ENCODE measurements at places on chromosomes 5 and 9.

DNA sequence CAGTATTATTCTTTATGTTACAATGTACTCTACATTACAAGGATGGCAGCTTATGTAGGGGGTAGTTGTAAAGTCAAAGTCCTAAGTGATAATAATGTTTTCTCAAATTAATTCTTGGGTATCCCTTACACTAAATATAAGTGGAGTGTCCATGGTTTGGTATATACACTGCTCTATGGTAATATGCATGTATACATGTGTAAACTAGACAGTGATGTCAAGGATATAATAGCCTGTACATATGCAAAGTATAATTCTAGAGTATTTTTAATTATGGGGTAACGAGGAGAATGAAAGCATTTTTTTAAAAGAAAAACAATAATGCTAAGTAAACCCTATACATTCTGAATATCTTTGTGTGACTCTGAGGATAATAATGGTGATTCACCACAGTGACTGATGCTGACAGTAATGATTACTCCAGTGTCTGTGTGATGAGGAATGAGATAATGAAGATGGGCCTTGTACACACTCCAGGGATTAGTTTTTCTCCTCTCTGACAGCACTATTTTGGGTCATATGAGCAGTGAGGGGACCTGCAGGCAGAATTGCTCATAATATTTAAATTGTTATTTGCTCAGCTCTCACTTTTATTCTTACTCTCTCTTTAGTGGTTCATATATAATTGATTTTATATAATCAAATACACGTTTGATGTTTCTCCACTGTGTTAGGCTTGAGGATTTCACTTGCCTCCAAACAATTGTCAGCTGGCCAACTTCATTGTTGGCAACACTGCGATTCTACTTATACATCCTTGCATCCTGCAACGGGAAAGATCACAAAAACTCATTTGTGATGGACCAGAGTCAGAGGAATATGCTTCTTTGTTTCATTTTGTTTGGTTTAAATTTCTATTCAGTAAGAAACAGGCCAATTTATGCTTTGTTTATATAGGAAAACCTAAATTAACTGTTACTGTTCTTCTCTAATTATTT is 88.2 kb downstream of the NREP start:
- DNase-seq, result no peak

DNA sequence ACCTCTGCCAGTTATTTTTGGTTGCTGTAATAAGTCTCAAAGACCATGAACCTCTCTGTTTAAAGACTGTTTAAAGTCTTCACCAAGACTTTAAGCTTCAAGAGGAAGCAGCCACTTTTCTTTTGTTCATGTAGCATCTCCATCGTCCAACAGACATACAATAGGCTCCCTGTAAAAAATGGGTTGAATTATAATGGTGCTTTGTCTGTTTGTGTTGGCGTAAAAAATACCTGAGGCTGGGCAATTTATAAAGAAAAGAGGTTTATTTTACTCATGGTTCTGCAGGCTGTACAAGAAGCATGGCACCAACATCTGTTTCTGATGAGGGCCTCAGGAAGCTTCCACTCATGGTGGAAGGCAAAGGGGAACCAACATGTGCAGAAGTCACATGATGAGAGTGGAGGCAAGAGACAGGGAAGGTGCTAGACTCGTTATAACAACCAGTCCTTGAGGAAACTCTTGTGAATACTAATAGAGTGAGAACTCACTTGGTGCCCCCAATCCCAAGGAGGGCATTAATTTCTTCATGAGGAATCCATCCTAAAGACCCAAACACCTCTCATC is 126.3 kb upstream of the RPS23 start:
- no peak for DNase-seq

- DNase-seq, result no peak
These were observed 96.1 kb downstream of the JAKMIP2 start for GRCh38 chr5:147686421-147686820.

DNA sequence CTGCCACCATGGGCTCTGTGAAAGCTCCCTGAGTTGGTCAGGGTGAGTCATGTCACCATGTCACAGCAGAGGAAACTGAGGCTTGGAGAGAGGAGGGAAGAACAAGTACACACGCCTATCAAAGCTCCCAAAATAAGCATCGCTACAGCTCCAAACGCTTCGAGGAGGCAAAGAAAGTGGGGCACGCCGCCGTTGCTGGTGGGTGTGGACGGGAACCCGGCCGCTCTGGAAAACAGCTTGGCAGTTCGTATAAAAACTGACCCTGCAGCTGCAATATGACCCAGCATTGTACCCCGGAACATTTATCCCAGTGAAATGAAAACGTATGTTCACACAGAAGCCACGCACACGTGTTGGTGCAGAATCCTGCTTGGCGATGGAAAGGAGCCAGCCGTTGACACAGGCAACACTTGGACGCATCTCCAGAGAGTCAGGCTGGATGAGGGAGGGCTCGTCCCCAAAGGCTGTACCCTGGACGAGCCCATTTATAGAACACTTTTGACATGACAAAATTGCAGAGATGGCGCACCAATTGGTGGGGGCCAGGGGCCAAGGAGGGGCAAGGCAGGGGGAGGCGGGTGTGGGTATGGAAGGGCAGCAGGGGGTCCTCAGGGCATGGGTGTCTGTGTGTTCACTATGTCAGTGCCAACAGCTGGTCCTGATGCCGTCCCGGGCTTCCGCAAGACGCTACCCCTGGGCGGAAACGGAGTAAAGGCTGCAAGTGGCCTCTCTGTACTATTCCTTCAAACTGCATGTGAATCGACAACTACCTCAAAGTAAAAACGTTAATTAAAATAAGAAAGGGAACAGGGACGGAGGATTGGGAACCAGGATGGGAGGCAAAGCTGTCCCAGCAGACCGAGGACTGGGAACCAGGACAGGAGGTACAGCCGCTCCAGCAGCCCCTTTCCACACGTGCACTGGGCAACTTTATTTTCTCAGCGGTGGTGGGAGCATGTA is 173.0 kb downstream of the OLFM1 start:
- DNase-seq, result no peak

GRCh38 chr5:140342287-140342686 is 4.1 kb downstream of the HBEGF start:
- DNase-seq, result no peak

- DNase-seq, result no peak
These were observed 20.3 kb downstream of the POU5F2 start for GRCh38 chr5:93721071-93721470.

- DNase-seq, result no peak
These were observed 1066.3 kb upstream of the NUDT12 start for GRCh38 chr5:104628911-104629310.

- DNase-seq, result no peak
These were observed 65.1 kb upstream of the IL33 start for GRCh38 chr9:6150483-6150882.
